ACHN (cell line): ENCODE measurements at places on chromosomes 5 and 9.
A peak's percentile ranks its signal among the peaks of the same experiment; 100 is the strongest.

- peak; percentile 64 for DNase-seq
Observed at GRCh38 chr9:7129391-7129790, 371.6 kb downstream of the KDM4C start.

DNA sequence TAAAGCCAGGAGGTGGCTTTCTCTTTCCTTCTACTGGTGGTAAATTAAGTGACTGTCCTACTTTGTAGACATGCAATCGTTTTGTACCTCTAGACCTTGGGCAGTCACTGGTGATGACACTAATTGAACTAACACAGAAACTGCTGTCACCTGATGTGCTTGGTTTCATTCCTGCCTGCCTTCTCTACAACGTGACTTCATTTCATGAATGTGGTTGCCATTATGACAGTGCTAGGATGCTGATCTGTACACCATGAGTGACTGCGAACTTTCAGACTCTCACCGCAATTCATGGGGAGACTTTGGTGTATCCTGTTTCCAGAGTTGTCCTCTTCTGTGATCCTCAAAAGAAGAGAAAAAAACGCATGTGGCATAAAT lies 47.5 kb downstream of the UBE2QL1 start:
- no peak for DNase-seq

DNA sequence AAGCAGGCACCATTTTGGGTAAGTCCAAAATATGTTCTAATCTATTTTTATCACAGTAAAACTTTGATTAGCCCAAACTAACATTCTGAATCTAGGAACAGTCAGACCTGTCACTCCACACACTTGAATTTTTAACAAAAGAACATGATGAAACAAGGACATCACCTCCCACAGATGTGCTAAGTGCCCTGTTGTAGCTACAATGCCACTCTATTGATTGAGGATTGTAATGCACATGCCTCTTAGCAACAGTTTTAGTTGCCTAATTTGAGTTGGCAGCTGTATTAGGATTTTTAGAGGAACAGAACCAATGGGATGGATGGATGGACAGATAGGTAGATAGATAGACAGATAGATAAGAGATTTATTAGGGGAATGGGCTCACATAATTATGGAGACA lies 20.3 kb upstream of the RNF20 start:
- no peak for DNase-seq

GRCh38 chr9:127626752-127627493 lies 14.8 kb downstream of the STXBP1 start:
- DNase-seq, result no peak

GRCh38 chr9:79040671-79041070 lies 531.1 kb upstream of the TLE4 start:
- no peak for DNase-seq
